Nucleus accumbens (tissue), 56 donors: ENCODE measurements at places on chromosomes 7 and 10.

- no peak for DNase-seq
Measured at GRCh38 chr10:29069941-29070340, 218.9 kb upstream of the LYZL1 start.

- no peak for DNase-seq
Measured at GRCh38 chr10:108422286-108422685, 1257.8 kb upstream of the SORCS1 start.

DNA sequence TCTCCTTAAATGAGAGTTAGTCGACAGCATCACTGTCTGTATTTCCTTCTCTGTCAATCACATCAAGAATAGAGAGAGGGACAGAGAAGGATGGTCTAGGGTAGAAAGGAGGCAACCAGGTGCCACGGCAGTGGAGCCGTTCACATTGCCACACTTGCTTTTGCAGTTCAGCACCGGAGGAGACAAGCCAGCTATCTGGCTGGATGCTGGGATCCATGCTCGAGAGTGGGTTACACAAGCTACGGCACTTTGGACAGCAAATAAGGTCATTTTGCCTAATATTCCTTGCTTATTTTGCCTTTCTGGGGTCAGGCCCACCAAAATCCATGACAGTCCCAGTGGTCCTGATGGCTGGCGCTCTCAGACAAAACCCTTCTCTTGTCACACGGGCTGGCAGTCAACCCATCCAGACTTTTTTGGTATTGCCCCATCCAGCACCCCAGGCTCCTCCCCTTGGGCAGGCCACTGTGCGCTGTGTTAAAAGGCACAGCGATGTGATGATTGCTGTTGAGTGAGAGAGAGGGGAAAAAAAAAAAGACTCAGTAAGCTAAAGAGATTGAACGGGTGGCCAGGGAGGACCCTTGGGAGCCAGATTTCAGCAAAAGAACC, 8.4 kb downstream of the CPA2 start:
- DNase-seq = no peak

- no peak for DNase-seq
Measured at GRCh38 chr10:33009244-33010131, 51.5 kb upstream of the ITGB1 start.

DNA sequence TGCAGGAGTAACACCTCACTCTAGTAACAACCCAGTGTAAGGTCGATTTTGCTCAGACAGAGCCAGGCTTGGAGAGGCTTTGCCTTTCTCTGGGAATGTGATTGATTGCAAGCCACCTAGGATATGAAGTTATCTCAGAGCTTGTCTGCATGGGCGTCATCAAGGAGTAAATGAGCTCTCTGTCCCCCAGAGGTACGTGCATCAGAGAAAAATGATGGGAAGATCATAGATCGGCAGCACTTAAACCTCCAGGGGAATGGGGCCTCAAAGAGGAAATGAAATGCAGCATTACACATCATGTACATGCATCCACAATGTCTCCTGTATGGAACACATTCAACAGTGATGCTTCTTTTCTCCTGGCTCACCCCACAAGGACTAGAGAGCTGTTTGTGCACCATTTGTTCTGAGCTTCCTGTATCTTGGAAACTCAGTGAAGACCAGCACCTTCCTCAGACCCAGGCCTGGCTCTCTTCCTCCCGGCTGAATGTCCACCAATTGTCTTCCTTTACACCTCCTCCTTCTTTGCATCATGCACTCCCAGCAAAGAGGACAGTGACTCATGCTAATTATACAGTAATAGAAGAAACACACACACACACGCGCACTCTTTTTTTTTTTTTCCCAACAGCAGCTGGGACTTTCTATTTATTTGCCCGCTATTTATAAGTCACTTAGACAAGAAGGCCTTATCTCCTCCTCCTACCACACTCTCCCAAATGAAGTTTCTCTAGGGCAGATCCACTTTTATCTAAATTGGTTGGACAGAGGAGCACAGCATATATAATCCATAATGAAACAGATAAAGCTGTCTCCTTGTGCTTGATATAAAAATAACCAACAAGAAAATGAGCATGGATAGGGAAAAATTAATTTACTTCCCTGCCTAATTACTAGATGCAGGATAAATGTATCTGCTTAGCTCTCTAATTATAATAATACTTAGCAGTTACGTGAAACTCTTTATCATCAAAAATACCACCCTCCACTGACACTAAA, 990.7 kb downstream of the CCSER2 start:
- no peak for DNase-seq

DNA sequence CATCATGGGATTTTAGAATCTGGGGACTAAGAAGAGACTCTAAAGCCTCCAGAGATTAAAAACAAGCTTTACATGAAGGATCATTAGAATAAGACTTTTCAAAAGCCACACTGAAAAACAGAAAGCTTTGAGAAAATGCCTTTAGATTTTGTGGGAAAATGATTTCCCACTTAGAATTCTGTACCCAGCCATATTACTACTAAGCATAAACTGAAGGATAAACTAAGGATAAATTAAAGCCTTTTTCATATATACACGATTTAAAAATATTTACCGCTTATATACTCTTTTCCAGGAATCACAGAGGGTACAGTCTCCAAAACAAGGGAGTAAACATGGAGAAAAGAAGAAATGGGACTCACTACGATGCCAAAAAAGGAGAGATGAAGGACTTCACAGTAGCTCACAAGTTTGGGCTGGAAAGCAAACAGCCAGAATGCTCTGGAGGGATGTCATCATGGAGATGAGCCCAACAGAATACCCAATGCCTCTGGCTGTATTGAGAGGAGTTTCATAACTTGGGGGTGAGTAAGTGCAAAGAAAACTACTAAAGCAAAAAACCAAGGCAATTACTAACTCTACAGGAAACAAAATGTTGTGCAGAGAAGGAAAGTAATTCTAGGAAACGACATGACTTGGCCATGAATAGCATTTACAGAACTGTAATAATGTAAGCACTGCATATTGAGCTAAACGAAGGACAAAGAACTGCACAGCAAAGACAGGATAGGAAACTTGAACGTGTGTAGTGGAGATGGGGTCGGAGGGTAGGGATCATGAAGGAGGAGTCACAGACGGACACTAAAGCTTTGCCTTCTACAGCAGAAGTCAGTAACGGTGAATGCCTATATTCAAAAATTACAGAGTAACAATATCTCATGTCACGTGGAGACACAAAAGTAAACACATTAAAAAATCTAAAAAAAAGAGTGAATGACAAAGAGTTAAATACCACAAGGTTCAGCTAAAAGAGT, 61.4 kb upstream of the ASAH2 start:
- DNase-seq = no peak

DNA sequence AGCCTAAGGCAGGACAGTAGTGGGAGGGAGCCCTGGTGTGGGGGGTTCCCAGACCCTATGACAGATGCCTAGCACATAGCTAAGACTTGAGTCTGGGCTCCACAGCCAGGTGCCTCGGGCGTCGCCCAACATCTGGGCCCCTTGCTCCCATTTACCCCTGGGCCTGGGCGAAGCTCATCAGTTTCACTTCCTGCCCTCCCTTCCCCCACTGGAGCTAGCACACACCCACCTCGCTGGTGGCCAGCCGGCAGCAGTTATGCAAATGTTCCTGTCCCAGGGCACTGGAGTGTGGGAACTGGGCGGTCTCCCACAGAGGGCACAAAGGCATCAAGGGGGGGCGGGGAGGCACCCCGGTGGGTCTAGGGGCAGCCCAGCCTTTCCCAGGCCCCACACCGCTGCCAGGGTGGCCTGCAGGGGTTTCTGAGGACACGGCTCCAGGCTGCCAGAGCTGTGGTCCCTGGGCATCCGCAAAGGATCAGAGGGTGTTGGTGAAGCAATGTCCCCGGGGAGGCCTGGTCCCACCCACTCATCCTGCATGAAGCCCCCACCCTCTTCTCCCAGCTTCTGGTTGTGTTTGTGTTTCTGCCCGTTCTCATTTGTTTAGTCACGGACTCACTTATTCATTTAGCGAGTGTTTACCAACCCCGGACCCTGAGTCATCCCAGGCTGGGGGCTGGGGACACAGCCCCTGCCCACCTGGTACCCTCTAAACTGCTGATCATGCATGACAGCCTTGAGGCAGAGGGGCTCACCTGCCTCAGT, 20.4 kb downstream of the SH2B2 start:
- peak; percentile 25 for DNase-seq

DNA sequence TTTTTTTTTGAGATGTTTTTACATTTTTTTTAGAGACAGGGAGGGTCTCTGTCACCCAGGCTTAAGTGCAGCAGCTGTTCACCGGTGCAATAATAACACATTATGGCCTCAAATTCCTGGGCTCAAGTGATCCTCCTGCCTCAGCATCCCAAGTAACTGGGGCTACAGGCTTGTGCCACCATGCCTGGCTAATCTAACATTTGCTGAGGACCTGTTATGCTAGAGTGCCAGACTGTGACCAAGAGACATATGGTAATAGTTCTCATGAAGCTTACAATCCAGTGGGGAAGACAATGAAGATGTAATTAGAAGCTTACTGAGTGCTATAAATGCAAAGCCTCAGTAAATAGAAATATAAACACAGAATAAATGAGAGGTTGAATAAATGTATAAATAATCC, 17.6 kb upstream of the ORC5 start:
- DNase-seq = no peak

GRCh38 chr10:113528876-113529275, 24.0 kb upstream of the HABP2 start:
- no peak for DNase-seq

DNA sequence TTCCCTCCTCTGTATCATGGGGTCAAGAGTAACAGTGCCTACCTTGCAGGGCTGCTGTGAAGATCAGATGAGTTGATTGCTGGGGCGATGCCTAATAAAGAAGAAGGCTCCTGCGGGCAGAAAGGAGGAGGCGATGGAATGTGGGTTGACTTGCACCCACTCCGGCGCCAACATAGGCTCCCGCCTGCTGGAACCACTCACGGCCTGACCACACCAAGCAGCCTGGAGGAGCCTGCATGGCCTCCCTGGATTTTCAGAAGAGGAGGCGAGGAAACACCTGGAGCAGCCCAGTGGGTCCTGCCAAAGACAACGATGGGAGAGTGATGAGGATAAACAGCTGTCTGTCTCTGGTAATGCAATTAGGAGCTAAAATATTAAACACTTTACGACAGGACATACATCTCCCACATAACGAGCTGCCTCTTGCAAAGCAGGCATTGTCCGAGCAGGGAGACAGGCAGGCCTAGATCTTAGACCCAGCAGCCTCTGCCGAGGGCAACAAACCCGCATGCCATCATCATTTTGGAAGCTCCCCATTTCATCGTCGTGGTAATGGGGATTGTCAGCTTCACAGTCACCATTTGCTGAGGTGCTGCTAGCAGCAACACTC, 302.9 kb upstream of the ZMIZ1 start:
- DNase-seq = no peak

GRCh38 chr10:58302254-58302653, 32.6 kb upstream of the UBE2D1 start:
- no peak for DNase-seq

- DNase-seq = no peak
Measured at GRCh38 chr7:1748839-1749173, 78.7 kb downstream of the ELFN1 start.

- DNase-seq = no peak
Measured at GRCh38 chr7:42925630-42926029, 6.3 kb downstream of the PSMA2 start.

DNA sequence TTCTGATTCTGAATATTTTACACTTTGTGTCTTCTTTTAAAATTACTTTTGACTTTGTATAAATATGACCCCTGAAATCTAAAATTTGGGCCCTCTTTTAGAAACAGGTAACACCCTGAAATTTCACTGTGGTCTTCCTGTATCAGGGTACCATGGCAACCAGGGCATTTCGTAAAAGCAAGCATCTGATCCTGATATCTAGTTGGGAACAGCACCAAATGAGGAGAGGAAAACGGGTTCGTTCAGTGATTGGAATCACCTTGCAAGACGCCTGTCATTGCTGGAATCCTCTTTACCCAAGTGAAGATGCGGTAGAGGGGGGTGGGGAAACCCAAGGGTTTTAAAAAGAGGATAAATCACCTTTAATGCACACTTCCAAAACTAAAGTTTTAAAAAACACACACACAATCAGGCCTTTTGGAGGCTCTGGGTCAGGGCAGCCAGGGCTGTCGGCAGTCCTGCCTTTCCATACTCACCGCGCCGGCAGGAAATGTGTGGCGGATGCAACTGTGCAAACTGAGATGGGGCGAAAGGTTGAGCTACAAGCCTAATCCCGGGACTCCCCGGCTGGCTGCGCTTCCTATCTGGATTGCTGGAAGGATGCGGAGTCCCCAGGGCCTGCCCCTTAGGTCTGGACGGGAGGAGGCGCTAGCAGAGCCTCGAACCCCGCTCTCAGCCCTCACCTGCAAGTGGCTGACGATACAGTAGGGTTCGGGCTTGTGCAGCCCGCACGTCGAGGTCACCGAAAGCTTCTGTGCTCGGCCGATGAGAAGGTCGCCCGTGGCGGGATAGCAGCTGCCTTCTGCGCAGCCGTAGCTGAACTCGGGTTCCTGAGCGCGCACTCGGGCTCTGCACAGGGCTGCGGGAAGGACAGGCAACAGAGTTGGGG, 1.8 kb downstream of the LAMB1 start:
- no peak for DNase-seq
